Renal cortical epithelial cell (primary cell): ENCODE measurements at places on chromosomes 1 and 21.

GRCh38 chr1:25360596-25361581 lies 22.8 kb downstream of the TMEM50A start:
- no peak for DNase-seq

DNA sequence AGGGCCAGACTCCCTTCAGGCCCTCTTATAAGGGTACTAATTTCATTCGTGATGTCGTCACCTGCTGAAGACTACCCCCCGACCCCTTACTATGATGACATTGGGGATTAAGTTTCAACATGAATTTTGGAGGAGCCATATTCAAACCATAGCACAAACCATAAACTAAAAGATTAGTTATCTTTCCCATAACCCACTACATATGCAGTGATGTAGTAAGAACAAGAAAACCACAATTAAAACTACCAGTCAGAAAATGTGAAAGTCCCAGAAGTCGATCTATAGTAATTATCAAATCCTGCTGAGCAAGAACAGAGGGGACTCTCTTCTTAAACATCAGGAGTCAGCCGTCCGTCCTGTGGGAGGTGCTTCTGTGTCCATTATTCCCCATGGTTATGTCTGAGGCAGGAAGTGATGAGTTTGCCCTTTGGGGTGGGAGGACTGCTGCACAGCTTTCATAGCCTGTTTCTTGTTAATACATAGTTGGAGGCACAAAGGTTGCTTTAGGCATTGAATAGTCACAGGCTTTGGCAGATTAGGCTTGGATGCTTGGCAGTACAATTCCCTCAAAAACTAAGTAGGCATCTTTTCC lies 35.9 kb upstream of the PTGFRN start:
- DNase-seq, result no peak

DNA sequence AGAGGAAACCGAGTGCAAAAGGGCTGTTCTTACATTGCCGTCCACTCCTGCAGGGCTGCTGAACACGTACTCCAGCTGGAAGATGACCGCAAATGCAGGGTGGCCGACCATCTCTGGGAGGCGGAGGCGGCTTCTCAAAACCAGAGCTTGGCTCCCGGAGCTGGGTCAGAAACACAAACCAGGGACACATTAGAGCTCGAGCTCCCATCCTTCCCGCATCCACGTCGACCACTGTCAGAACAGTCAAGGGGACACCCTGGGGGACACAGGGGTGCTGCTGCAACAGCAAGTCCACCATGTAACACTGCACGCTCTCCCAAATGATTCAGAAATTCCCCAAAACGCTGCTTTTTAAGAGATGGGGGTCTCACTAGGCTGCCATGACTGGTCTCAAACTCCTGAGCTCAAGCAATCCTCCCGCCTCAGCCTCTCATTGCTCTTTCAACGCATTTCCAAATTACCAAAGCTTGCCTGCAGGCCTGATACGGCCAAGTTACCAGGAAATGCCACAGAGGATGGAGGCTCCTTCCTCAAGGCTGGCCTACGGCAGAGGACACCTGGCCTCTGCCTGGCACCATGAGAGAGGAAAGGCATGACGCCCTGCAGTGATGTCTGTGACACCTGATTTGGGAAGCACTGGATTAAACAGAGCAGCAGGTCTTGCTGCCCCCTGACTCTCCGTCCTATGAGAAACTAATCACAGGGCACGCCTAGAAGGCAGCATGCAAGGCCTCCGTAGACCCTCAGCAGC lies 45.0 kb downstream of the NPHP4 start:
- no peak for DNase-seq

GRCh38 chr1:15542388-15543250 lies 16.0 kb downstream of the DNAJC16 start:
- DNase-seq, result no peak

DNA sequence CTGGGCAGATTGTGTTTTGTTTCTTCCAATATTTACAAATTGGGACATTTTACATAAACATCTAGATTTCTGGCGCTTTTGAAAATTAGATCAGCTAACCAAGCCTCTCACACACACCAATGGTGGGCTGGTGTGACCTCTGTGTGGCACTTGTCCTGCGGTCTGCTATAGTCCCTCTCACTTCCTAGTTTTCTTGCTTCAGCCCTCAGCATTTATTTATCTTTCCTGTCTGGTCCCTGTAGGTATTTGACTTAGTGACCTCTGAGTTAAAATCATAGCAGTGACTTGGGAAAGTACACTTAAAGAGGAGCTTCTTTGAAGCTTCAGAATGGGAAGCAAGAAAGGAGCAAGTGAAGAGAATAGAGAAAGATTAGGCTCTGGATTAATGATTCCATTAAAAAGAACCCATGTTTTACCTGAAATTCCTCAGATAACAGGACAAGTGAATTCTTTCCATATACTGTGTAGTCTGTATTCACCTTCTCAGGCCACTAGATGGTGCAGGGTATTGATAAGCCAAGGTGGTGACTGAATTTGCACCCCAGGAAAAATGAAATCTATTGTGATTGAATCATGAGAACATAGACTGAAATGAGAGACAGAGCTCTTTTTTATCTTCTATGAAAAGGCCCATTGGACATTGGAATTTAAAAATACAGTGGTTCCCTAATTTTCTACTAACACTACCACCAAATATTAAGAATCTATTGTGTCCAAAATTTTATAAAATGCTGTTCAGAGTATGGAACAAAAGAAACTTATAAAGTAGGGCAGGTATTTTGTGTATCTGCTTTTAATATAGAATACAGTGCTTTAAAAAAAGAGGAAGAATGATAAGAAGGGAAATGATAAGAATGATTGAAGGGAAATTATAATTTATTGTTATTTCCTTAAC lies 7.1 kb upstream of the DIPK1A start:
- DNase-seq, result peak; percentile 23

DNA sequence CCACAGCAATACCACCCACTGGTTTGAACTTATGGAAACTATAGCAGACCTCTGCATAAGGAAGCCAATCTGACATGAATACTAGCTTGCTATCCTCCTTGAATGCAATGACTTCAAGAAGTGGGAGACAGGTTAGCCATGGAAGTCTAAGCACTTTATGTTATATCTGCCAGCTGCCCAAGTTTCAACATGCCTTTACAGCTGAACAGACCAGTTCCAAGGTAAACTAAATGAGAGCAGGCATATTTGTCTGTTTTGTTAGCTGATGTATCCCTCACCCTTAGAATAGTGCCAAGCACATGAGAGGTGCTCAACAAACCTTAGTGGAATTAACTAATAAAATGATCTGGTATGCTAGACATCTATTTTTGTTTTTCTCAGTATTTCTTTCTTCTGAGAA lies 65.1 kb downstream of the ALG14 start:
- no peak for DNase-seq

DNA sequence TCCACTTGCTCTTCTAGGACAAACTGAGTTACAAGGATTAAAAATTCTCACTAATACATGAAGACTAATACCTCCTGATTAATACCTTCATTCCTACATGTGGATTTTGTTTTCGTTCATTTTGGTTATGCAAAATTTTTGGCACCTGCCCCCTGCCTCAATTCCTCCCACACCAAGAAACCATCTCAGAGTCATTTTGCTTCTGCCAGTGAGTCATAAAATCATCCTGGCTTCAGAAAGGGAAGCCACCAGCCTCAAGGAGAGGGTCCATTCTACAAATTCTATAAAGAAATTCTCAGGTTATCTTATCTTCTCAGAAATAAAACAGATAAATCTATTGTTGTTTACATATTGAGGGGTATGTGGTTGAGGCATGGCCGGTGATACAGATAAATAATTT lies 103.2 kb upstream of the COA6 start:
- no peak for DNase-seq

DNA sequence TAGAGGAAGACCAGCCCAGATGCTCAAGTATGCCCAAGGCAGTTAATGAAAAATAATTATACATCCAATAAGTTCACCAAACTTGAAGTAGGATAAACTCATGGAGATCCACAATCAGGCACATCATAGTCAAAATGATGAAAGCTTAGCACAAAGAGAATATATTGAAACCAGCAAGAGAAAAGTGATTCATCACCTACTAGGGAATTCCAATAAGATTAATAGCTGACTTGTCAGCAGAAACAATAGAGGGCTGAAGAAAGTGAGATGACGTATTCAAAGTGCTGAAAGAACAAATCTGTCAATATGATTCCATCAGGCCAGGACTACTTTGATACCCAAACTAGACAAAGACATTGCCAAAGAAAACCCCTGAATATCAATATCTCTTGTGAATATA lies 251.7 kb upstream of the BEND5 start:
- DNase-seq, result no peak

GRCh38 chr21:38241029-38241740 lies 15.6 kb upstream of the KCNJ15 start:
- peak; percentile 57 for DNase-seq

DNA sequence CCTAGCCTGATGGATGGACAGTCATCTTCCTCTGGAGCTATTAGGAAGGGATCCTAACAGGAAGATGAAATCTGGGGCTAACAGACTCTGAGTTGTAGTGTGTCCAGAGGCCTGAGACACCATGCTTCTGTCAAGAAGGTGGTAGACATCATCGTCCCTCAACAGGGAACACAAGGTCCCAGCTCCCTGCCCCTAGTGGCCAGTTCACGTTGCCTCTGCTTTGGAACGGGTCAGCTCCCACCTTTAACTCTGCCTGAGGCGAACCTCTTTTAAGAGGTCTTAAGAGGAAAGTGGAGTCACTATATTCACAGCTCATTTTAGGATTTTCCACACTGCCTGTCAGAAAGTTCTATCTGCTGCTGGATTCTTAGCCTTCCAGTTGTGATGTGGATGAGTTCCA lies 28.3 kb downstream of the LRRC71 start:
- DNase-seq, result no peak
